ENCODE measurements at places on chromosomes 1 and 21. TPM values are rescaled to one million over a fixed set of nuclear protein-coding genes. Genes with fewer than 3 reads are reported as not detected.
A peak's percentile ranks its signal among the peaks of the same experiment; 100 is the strongest.

DNA sequence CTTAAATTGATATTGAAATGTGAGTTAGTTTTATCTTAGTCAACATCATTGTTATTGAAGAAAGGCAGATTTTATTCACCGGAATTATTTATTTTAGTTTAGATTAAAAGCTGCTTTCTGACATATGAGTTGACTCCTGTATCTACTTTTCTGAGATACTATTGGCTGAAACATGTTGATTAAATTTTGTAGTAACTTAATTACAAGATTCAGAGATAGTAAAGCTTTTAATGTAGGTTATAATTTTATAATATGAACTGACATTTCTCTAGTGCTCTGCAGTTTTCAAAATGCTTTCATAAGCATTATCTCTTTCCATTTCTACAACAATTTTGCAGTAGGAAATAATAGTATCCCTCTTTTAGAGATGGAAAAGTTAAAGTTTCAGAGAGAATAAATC lies 616.0 kb downstream of the USP25 start:
- DNase-seq: peak; percentile 16

- DNase-seq: no peak
Measured at GRCh38 chr1:212040629-212041412, 5.3 kb downstream of the DTL start.

DNA sequence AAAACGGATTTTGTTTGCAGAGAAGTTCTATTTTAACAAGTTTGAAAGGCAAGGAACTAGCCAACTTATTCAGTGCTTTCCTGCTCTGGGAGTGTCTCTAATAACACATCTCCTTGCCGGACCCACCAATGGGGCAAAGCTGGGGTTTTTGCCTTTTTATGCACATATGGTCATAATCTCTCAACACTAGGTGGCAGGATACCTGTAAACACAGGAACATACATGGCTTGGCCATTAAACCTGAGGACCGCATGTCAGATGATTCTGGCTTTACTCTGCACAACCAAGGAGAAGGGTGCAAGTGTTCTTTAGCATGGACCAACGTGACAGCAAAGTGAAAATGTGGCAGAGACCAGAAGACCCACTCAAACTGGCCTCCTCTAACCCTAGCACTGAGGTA lies 4.9 kb downstream of the TMEM9 start:
- peak; percentile 69 for DNase-seq

GRCh38 chr1:47881505-47882442 lies 115.4 kb downstream of the TRABD2B start:
- DNase-seq: peak; percentile 84

- no peak for DNase-seq
Measured at GRCh38 chr1:167094690-167095089, 815 bp downstream of the STYXL2 start.

GRCh38 chr1:204145033-204145504 lies 6.8 kb downstream of the ETNK2 start:
- DNase-seq: no peak

DNA sequence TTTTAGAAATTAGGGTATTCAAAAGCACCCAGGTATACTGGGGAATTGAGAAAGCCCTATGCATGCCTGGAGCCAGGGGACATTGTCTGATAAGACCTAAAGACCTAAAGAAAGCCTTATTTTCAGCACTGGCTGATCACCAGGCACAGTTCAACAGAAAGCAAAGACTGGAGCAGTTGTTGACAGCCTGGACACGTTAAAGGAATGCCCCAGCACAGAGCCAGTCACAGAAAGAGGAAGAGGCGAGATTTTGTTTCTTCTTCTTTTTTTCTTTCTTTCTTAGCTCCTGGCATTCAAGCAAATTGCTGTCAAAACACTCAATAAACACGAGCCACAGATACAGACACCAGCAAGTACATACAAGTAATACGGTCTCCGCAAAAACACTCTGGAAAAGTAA lies 40.4 kb downstream of the RNF187 start:
- no peak for DNase-seq

DNA sequence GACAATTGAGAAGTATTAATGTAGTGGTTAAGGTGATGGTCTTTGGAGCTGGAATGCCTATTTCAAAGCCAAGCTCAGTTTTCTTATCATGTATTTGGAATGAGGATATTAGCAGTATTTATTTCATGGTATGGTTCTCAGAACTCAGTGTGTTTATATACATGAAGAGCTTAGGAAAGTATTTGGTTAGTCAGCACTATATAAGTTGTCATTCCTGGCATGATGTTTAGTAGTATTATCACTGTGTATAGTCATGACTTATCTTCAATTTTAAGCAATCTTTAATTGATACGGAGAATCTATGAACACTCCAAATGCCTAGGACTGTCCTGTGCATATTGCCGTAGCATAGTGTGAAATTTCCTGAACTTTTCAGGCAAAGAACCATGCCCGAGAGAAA lies 501.9 kb upstream of the USP24 start:
- no peak for DNase-seq

DNA sequence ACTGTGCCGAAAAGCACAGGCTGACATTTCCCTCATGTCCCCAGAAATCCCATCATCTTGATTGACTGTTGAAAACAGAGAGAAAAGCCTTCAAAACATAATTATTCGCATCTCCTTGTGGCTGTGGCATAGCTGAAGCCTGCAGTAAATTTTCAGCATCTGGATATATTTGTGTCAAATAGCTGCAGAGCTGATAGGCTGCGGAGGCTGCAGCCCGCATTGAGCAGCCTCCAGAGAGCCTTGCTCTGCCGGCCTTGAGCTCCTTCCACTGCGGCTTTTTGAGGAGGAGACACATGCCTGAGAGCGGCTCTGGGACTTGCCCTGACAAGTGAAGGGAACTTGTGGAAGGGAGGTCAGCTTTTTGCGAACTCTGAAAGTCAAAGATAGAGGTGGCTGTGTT lies 144.7 kb downstream of the RYR2 start:
- no peak for DNase-seq

- no peak for DNase-seq
Measured at GRCh38 chr21:44324106-44324853, 14.9 kb downstream of the CFAP410 start.

DNA sequence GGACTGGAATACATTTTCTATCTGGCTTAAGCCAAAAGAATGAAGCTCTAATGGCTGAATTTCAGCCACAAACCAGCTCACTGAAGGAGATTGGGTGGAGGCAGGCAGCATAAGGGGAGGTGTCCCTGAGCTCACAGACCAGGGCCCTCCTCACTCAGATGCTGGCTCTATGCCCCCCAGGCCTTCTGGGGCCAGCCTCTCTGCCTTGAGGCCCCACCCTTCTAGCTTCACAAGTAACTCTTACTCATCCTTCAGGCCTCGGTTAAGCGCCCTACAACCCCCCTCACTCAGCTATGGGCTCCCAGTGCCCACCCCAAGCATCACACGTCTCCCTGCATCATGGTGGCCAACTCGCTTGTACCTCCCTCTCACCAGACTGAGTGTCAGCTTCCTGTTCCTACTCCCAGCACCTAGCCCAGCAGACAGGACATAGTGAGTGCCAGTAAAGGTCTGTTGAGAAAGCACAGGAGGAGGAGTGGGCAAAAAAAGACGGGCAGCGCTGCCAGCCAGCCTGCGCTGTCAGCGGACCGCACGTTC lies 40.8 kb upstream of the GPR157 start:
- DNase-seq: no peak

GRCh38 chr1:193270996-193271395 lies 84.6 kb upstream of the B3GALT2 start:
- DNase-seq: no peak

- peak; percentile 8 for DNase-seq
Measured at GRCh38 chr1:155199792-155200191, 7.9 kb downstream of the THBS3 start.

DNA sequence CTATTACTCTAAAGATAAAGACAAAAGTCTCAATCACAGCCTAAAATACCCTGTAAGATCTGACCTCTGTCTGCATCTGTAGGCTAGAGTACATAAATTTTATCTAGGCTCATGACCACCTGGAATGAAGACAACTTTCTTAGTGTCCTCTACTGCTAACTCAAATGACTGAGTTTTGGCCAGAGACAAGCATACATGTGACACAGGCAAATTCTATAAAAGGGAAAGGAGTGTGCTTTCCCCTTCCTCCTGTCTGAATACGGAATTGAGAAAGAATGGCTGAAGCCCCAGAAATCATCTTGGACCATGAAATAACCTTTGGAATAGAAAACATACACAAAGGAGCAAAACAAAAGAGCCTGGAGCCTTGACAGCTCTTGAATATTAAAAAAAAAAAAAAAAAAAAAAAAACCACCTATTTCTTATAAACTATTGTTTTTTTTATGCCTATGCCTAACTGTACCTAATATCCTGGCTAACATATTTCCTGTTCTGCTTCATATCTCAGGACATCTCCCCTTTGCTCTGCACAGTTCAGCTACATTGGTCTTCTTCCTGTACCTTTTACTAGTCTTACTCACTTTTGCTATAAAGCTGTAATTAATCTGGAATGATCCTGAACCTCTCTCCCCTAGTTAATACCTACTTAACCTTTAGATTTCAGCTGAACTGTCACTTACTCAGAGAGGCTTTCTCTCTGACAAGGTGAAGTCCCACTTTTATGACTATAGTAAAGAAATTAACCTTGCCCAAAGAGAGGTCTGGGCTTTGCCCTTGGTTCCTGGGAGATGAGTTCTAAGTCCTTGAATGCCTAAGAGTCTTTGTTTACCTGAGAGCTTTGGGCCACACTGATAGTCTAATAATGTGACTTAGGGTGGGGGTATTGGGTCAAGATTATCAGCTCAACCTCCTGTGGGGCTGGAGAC lies 16.1 kb downstream of the UCHL5 start:
- DNase-seq: no peak

DNA sequence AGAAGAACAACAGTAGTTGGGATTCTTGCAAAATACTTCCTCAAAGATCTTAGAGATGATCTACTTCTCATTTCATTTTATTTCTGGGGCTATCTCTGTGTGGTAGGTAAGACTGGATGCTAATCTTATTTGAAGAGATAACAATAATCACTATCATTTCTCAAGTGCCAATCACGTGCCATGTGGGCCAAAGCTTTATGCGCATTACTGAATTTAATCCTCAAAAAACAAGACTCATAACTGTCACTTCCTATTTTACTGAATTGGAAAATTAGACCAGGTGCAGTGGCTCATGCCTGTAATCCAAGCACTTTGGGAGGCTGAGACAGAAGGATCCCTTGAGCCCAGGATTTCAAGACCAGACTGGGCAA lies 121.7 kb downstream of the KCNN3 start:
- no peak for DNase-seq

- no peak for DNase-seq
Measured at GRCh38 chr1:163337631-163338030, 15.9 kb downstream of the NUF2 start.

GRCh38 chr1:27548858-27549719 lies 54.9 kb downstream of the AHDC1 start:
- no peak for DNase-seq

DNA sequence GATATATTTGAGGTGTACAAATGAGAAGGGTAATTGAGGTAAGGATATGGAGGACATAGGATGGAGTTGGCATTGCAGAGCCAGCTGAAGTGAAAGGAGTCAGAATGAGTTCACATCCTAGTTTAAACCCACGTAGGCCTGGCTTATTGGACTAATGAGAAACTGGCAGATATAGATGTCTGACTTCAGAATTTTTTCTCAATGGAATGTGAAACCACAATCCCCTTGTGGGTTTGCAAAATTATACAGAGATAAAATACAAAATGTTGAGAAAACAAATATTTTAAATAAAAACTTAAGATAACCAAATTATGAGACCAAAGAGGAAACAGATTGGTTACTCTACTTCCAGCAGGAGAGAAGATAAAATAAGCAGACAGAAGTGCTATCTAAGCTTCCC lies 277.4 kb upstream of the LRRC7 start:
- DNase-seq: no peak

DNA sequence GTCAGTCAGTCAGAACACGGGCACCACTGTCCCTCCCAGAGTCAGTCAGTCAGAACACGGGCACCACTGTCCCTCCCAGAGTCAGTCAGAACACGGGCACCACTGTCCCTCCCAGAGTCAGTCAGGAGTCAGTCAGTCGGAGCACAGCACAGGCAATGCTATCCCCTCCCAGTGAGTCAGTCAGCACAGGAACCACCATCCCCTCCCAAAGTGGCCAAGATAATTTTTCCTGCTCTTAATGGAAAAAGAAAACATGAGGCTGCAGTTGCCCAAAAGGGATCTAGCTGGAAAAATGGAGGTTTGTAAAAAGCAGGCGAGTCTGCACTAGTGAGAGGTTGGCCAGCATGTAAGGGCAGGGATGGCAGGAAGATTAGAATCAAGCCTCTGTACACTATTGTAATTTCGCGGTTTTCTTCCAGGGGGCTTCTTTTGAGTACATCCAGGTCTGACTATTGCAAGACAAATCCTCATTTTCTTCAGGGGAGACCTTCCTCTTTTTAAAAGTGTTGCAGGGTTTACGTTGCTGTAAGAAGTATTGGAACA lies 213.8 kb downstream of the SIPA1L2 start:
- DNase-seq: peak; percentile 27

GRCh38 chr1:201536558-201536957 lies 2.4 kb upstream of the NAV1 start:
- no peak for DNase-seq

The RAB42 gene
- polyA plus RNA-seq: 5.5 TPM

The S100A7 gene
- not detected for polyA plus RNA-seq

The EFNA3 gene
- 6.0 TPM for polyA plus RNA-seq

The FCRL3 gene
- not detected for polyA plus RNA-seq

The CYP4X1 gene
- polyA plus RNA-seq: 0.67 TPM

Measured in SK-N-SH (cell line).